ENCODE measurements at places on chromosomes 1 and 21.

- no peak for DNase-seq
Observed at GRCh38 chr1:194045416-194045815, 859.0 kb upstream of the B3GALT2 start.

GRCh38 chr1:55129194-55129728, 85.9 kb downstream of the USP24 start:
- DNase-seq, result no peak

GRCh38 chr1:29722598-29722997, 486.3 kb downstream of the PTPRU start:
- no peak for DNase-seq

DNA sequence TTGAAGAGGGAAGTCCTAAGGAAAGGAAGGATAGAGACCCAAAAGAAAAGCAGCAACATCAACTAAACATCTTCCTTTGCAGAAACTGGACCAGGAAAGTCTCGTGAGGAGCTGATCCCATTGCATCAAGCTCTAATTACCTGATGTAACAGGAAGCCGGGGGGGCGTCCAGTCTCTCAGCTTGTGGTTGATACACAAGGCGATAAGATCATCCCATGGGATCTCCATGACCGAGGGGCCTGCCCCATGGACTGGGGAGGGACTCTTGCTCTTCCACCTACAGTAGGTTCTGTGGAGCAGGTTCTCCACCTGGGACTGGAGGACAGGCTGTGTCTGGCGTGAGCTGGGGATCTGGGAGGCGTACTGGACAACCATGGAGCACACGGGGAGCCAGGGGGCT, 14.8 kb upstream of the LSS start:
- DNase-seq, result no peak

DNA sequence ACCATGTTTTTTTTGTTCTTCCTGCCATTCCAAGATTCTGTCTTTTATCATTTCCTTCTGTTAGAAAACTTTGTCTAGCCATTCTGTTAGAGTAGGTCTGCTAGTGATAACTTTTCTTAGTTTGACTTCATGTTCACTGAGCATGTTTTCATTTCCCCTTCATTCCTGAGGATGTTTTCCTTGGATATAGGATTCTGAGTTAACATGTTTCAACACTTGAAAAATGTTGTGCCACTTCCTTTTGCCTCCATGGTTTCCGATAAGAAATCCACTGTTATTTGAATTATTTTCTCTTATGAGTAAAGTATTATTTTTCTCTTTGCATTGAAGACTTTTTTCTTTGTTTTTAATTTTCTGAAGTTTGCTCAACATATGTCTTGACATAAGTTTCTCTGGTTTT, 66.7 kb downstream of the ATP1A1 start:
- no peak for DNase-seq

- no peak for DNase-seq
Observed at GRCh38 chr1:101131239-101131843, 105.5 kb upstream of the S1PR1 start.

- DNase-seq, result peak; percentile 41
Observed at GRCh38 chr21:44626262-44626661, 631 bp upstream of the KRTAP10-9 start.

GRCh38 chr1:158821723-158822122, 9.4 kb upstream of the MNDA start:
- DNase-seq, result no peak

DNA sequence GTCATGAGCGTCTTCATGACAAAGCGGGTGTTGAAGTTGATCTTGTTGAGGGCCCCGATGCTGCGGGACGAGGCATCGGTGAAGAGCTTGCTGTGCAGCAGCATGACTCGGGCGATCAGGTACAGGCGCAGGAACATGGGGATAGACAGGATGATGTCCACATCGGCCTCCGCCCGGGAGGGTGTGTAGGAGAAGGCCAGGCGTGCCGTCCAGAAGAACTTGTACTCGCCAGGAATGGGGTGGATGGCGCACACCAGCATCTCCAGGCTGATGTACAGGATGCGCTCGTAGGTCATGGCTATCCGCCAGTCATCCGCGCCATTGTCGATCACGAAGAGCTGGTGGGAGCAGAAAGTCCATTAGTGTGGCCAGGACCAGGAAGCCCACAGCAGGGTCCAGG, 98.0 kb downstream of the KCNN3 start:
- DNase-seq, result no peak

- no peak for DNase-seq
Observed at GRCh38 chr1:6317098-6317760, 56.3 kb upstream of the GPR153 start.

DNA sequence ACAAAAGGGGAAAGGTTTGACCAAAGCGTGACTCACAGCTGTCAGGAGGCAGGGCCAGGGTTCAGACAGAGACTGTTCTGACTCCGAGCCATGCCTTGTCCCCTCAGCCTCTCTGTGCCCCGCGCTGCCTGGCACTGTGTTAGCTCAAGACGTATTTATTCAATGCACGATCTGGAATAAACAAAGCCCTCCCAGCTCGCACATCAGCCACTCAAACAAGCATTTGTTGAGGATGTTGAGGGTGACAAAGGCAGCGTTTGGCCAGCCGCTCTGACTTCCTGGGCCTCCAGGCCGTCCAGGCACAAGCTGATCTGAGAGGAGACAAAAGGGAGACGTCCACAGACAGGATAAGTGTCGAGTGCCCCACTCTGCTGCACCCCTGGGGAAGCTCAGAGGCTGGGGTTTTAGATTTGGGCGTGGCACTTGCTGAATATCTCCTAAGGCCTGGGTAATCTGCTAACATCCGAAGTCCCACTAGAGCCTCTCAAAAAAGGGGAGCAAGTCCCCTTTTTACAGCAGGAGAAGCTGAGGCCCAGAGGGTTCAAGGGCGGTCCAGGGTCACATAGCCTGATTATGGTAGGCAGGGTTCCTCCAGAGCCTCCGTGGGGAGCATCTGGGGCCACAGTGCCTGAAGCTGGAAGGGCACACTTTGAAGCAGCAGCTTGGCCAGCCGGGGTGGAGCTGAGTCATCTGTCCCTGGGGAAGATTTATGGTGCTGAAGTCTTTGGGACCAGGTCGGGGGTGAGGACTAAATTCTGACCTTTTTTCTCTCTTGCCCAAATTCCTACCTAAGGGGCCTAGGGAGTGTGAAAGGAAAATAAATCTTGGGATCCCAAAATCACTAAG, 95.9 kb downstream of the SPSB1 start:
- DNase-seq, result no peak

DNA sequence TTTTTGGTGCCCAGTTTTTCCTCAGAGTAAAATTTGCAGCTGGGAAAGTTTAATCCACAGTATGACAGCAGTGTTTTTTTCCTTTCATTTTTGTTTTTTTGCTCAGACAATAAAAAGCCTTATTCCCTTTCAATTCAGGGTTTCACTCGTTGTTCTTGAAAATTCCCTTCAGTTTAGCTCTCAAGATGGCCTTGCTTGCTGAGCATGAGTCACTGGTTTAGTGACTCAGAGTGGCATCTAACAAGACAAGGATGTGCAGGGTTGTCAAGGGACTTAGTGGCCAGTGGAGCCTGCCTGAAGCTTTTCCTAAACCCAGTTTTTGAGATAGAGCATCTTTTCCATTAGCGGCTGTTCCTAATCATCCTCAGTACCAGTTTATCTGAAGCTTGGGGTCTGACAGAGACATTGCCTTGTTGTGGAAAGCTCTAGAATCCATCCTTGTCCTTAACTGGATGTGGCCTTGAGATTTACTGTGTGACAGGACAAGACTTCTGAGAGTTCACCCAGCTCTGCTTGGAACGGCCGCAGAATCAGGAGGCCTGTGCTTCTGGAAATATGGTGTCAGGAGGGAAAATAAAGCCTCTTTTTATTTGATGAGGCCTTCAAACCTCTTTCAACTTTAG, 48.4 kb upstream of the DNAJC6 start:
- DNase-seq, result no peak

DNA sequence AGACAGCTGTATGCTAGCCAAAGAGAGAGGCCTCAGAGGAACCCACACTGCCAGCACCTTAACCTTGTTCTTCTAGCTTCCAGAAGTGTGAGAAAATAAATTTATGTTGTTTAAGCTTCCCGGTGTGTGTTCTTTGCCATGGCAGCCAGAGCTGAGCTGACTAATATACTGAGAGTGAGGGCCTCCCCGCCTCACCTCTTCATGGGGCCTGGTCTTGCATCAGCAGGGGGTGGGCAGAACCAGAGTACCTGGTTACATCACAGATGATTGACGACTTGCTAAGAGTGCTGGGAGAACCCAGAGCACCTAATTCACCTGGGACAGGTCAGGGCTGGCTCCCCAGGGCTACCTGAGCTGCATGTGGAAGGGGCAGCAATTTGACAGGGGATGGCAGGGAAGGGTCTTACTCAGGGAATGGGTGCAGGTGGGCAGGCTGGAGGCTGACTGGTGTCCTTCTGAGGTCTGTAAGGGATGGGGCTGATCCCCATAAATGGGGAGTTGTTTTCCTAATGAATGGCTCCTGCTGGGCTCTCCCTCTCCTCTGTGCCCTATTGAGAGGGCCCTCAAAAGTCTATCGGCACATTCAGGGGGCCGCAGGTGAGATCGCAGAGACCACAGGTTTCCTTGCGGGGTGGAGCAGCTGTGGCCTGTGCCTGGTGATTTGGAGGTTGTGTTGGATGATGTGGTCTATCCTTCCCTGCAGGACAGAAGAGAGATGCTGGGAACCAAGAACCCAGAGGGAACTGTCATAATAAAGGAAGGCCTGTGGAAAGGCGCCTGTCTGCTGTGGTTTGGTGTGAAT, 60.6 kb upstream of the ETV3 start:
- DNase-seq, result no peak

- no peak for DNase-seq
Observed at GRCh38 chr1:226863446-226863845, 7.0 kb upstream of the PSEN2 start.

- no peak for DNase-seq
Observed at GRCh38 chr1:100457683-100458082, 80.3 kb upstream of the GPR88 start.

DNA sequence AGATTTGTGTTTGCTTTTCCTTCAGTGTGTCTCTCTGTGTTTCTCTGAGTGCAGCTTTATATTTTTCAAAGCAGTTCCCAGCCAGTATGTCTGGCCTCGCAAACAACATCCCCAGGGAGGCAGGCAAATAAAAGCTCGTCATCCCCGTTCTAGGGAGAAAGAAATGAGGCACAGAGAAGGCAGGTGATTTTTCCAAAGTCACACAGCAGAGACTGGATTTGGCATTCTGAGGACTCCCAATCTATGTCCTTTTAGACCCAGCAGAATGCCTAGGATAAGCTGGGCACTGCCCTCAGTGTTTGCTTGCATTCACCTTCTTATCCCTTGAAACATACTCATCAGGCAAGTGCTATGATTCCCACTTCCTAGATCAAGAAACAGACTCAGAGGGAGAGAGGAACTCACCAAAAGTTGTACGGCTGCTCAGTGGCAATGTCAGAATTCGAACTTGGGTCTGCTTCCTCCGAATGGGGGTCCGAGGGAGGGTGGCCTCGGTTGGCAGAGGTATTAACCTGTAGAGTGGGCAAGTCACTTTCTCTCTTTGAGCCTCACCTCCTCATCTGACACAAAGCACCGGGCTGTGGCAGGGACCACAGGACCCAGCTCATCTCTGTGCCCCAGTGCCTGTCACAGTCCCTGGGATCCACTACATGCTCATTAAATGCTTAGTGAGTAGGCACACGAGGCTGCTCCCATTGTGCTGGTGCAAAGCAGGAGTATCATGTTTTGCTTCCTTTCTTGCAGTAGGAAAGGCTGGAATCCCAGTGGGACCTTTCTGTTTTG, 4.2 kb downstream of the RAP1GAP start:
- DNase-seq, result no peak

GRCh38 chr1:226982451-226983177, 42.5 kb downstream of the COQ8A start:
- DNase-seq, result no peak

All from mucosa of descending colon (tissue), 3 donors.